ENCODE measurements at places on chromosomes 6 and 20.

- DNase-seq: no peak
These were observed 112.4 kb downstream of the TIAM2 start for GRCh38 chr6:155107432-155108069.

DNA sequence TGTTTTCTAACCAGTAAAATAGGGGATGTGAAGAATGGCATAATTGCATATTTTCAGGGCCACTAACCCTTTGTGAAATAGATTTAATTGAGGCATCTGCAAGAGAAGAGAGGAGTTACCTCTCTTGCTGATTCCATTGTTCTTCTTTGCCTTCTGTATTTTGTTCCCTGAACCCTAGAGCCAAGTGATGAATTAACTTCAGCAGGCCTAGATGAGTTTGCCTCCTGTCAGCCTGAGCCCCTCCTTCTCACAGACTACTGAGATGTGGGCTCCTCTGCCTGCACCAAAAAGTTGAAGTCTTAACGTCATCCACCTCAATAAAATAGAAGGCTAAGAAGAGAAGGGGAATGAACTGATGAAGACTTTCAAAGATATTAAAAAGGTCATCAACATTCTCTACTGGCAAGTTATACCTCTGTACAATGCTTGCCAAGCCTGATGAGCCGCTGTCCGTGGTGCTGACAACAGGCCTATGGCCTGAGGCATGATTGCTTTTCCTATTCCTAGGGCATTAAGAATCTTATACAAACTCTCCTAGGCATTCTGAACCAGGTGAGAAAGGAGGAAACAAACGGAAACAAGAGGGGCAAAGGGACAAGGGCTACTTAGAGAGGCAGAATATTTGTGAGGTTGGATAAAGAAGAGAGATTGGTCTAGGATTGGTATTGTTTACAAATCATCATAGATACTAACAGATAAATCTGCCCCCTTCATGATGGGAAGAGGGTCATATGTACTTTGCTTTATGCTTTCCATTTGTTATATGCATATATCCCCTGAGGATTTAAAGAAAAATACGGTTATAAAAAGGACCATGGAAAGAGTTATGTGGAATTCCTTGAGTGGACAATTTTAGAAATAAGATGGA is 46.8 kb downstream of the CD24 start:
- DNase-seq: no peak

GRCh38 chr6:17012421-17013225 is 89.2 kb upstream of the STMND1 start:
- no peak for DNase-seq

DNA sequence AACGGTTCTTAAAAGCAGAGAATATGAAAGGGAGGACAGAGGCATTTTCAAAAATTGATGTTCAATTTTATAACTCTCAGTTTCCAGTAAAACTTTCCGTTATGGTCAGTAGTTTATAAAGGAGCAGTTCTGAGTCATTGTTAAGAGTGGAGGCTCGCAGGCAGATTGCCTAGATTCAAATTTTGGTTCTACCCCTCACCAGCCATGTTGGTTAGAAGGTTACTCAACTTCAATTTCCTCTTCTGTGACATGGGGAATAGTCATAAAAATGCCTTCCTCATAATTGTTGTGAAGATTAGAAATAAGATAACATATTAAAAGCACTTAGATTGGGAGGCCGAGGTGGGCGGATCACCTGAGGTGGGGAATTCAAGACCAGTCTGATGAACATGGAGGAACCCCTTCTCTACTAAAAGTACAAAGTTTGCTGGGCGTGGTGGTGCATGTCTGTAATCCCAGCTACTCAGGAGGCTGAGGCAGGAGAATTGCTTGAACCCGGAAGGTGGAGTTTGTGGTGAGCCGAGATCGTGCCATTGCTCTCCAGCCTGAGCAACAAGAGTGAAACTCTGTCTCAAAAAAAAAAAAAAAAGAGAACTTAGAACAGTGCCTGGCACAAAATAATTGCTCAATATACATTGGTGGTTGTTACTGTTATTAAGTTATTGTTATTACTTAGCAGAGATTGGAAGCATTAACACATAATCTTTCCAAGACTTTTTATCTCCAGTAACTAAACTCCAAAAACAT is 348.9 kb downstream of the NRN1 start:
- DNase-seq: no peak

GRCh38 chr6:47434372-47435253 is 43.0 kb upstream of the CD2AP start:
- DNase-seq: no peak

- no peak for DNase-seq
These were observed 62.2 kb upstream of the SLC22A16 start for GRCh38 chr6:110538416-110539160.

DNA sequence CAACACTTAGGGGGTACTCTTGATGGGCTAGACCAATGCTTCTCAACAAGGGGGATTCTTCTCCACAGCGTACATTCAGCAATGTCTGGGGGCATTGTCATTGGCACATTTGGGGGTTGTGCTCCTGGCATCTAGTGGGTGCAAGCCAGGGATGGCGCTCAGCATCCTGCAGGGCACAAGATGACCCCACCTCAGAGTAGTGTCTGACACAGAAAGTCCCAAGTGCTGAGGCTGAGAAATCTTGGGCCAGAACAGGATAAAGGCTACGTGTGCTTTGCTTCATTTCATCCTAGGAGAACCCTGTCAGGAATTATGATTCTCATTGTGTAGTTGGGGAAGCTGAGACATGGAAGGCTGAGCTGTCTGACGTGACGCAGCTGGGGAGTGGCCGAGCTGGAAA is 298.6 kb downstream of the CDH26 start:
- no peak for DNase-seq

- no peak for DNase-seq
These were observed 478.8 kb downstream of the CD83 start for GRCh38 chr6:14596410-14596809.

- no peak for DNase-seq
These were observed 122.6 kb upstream of the PLCB4 start for GRCh38 chr20:8946036-8946940.

- DNase-seq: no peak
These were observed 41.1 kb upstream of the GTSF1L start for GRCh38 chr20:43767686-43768474.

- DNase-seq: no peak
These were observed 15.9 kb upstream of the MYBL2 start for GRCh38 chr20:43650997-43651525.

GRCh38 chr6:9138936-9139335 is 703.6 kb upstream of the SLC35B3 start:
- DNase-seq: no peak

GRCh38 chr6:77231438-77232305 is 231.6 kb downstream of the HTR1B start:
- no peak for DNase-seq

DNA sequence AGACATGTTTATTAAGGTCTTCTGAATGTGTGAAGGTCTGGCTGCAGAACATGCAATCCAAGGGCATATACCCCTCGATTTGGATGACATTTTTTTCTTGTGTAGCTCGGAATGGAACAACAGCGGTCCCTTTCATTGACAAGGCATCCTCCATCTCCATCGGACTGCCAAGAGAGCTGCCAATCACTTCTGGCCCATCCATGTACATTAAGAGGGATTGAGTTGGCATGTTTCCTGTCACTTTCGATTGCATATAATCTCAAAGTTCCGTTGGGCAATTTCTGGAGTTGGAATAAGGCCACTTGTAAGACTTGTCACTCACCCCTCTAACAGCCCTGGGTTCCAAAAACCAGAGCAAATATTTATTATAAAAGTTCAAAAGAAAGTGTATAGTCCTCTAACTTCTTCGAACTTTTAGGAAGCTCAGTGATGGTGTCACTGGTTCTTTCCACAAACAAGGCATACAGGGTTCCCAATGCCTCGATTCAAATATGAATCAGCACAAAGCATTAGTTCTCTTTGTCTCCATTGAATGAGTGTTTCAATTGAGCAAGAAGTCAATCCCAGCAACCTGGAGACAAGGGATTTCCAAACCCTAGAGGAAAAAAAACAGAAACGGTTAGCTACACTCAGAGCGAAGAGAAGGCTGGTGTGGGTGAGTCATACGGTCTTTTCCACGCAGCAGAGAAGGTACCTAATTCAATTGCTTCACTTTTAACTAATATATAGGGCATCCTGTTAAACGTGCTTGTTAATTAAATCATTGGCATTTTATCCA is 10.9 kb downstream of the ZNF217 start:
- DNase-seq: no peak

- DNase-seq: no peak
These were observed 20.1 kb upstream of the FAXC start for GRCh38 chr6:99369533-99369932.

DNA sequence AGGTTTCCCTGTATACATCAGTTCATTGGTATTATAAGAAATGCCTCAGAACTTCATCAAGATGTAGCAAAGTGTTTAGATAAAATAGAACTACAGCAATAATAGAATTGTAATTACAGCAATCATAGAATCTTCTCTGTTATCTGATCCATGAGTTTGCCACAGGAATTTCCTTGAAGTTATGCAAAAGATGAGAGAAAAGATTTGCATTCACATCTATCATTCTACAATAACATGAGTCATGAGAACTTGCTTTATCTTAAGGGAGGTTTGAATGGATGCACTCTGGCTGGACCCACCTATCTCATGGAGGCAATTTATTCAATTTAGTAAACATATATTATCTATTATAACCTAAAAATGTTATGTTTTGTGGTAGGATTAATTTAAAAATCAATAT is 329.8 kb upstream of the EPHA7 start:
- DNase-seq: no peak

GRCh38 chr6:28080631-28081485 is 490 bp downstream of the ZNF165 start:
- peak; percentile 82 for DNase-seq

DNA sequence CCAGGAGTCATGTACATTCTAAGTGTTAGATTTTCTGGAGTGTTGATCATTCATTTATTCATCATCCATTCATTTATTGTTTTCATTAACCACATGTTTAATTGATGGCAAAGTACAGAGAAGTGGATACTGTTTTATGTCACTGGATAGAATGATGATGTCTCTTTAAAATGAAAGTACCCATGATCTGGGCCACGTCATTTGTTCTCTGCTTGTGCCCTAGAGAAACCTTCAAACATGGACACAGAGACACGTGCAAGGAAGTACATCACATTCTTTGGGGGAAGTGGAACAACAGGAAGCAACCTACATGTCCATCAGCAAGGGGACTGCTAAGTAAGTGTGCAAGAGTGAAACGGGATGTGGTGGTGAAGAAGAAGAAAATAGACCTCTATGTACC is 75.8 kb upstream of the TSHZ2 start:
- no peak for DNase-seq

DNA sequence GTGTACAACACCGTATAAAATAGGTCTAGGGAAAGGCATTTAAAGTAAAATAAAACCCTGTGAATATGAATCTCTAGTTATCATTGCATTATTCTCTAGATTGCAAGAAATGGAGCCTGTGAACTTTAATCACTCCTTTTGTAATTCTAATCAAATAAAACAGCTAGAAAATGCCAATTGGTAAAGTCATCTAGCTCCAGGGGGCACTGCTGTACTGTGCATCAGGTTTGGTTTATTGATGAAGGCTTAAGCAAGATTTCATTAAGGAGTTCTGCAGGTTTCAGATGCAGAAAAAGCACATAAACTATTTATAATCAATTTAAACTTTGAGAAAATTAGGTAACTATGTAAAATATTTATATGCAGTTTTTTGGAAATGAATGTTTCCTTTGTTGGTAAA is 645.0 kb downstream of the PHF3 start:
- DNase-seq: no peak

- no peak for DNase-seq
These were observed 40.4 kb downstream of the IRF4 start for GRCh38 chr6:431986-432385.

DNA sequence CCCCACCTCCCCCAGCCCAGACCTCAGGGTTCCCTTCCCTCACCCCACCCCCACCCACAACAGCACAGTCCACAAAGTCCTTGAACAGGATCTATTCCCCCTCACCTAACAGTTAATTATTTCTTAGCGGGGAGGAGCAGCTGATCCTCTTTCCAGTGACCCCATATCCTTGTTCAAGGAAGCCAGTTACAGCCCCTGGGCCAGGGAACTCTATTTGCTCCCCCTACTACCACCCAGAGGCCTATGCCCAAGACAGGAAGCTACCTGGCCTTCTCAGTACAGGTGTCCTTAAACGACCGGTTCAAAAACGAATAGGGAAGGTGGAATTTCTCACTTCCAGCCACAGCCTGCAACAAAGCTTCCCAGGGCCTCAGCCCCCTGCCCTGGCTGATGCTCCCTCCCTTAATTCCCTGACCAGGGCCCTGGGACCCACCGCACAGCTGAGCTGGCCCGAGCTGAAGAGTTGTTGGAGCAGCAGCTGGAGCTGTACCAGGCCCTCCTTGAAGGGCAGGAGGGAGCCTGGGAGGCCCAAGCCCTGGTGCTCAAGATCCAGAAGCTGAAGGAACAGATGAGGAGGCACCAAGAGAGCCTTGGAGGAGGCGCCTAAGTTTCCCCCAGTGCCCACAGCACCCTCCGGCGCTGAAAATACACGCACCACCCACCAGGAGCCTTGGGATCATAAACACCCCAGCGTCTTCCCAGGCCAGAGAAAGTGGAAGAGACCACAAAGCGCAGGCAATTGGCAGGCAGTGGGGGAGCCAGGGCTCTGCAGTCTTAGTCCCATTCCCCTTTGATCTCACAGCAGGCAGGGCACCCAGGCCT is 778 bp downstream of the MCCD1 start:
- DNase-seq: no peak

DNA sequence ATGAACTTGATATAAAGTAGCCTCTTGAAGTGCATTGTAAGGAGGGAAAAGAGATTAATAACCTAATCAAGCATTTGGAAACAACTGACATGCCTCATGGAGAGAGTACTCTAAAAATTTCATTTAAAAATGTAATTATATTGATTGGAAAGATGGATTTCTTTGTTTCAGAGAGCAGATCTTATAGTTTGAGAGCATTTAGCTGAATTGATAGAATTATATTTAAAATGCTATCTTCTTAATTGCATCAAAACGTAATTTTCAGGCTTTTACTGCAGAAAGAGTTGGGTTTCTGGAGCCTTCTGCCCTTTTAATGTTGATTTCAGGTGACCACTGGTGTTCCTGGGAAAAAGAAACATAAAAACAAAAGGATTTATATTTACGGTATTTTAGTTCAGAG is 130.6 kb downstream of the EDN3 start:
- no peak for DNase-seq

- DNase-seq: no peak
These were observed 111.0 kb downstream of the NOL4L start for GRCh38 chr20:32474009-32474716.

GRCh38 chr20:21702553-21703470 is 2.7 kb upstream of the PAX1 start:
- DNase-seq: no peak

DNA sequence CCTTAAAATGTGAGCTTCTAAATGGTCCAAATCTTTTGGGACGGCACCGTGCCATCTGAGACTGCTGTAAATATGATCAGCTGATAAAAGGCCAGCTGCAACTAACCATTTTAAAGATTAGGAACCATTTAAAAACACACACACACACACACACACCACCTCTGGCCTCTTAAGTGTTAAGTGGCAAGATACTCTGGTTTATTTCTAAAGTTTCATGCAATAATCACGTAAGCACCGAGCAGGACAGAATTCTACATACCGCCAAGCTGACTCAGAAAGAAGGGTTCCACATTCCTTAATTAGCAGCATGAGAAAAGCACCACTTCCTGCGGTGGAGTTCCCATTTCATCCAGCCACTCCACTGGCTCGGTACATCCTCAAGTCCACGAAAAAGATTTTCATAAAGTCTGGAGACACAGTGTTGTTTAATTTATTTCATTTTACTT is 17.8 kb upstream of the ZNF217 start:
- no peak for DNase-seq

Measured in T-helper 17 cell (primary cell).